ENCODE measurements at places on chromosomes 5 and 9.

DNA sequence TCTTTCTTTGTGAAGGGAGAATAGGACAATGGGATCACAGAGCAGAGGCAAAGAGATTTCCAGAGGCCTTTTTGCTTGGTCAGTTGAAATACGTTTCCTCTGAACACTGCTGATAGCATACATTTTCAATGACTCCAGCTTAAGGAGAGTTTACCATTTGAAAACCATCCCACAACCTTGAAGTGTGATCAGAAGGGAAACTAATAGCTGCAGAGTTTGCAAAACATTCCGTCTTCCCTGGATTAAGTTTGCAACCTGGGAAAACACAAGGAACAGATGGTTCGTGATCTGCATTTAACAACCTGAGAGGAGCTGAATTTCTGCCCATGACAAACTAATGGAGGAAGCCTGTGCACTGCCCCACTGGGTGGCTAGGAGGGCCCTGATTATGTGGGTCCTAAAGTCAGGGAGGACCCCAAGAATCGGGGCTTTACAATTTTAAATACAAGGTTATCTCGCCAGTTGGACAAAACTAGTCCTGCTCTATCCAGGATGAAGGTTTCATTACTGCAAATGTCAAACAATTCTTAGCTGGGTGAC, 35.6 kb downstream of the MTX3 start:
- no peak for DNase-seq

- DNase-seq: no peak
Measured at GRCh38 chr5:1182633-1183423, 18.6 kb upstream of the SLC6A19 start.

- no peak for DNase-seq
Measured at GRCh38 chr9:133919253-133920115, 72.6 kb downstream of the VAV2 start.

DNA sequence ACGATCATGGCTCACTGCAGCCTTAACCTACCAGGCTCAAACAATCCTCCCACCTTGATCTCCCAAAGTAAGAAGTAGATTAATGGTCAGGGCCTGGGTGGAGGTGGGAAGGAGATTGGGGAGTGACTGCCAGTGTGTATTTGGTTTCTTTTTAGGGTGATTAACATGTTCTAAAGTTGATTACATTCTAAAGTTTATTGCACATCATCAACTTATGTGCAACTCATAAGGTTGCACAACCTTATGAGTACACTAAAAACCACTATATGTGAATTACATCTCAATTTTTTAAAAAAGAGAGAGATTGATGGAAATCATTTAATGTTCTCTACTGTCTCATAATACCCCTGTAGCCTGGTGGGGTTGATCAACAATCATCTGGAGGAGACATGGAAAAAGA, 218.1 kb downstream of the AOPEP start:
- no peak for DNase-seq

DNA sequence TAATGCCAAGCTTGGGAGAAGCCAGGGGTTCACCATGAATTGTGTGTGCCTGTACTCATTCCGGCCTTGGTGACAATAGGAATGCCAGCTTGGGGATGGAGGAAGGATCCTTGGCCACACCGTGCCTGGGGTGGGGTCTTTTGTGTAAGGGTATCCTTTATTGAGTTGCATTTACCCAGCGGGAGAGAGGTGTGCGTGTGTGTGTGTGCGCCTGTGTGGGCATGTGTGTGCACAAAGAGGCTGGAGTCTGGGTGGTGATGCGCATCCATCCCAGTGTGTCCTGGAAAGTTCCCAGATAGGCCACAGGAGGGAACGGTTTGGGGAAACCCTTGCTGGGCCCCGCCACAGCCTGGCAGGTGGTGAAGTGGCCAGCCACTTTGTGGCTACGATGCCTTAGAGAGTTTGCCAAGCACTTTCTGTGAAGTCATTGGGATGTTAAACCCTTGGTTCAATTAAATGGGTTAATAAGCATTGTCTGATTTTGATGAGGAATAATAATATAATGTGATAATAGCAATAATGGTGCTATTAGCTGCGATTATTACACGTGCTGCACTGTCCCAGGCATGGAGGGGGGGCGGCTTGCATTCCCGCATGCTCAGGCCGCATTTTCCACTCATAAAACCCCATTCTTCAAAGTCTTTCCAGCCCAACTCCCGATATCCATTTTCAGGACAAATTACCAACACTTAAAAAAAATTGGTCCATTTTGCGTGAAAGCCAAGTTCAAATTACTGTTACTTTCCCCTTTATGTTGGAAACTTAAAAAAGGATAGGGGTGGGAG, 13.7 kb downstream of the PITX1 start:
- DNase-seq: no peak

DNA sequence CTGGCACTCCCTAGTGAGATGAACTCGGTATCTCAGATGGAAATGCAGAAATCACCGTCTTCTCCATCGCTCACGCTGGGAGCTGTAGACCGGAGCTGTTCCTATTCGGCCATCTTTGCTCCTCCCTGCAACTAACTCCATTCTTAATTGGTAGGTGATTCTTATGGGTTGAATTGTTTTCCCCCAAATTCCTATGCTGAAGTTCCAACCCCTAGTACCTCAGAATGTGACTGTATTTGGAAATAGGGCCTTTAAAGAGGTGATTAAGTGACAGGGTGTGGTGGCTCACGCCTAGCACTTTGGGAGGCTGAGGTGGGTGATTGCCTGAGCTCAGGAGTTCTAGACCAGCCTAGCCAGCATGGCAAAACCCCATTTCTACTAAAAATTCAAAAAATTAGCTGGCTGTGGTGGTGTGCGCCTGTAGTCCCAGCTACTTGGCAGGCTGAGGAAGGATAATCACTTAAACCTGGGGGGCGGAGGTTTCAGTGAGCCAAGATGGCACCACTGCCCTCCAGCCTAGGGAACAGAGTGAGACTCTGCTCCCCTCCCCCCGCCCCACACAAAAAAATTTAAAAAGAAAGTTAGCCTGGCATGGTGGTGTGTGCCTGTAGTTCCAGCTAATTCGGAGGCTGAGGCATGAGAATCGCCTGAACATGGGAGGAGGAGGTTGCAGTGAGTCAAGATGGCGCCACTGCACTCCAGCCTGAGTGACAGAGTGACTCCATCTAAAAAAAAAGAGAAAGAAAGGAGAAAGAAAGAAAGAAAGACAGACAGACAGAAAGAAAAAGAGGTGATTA, 25.2 kb upstream of the FOCAD start:
- no peak for DNase-seq

- DNase-seq: peak; percentile 17
Measured at GRCh38 chr9:6055216-6055615, 39.8 kb upstream of the RANBP6 start.

DNA sequence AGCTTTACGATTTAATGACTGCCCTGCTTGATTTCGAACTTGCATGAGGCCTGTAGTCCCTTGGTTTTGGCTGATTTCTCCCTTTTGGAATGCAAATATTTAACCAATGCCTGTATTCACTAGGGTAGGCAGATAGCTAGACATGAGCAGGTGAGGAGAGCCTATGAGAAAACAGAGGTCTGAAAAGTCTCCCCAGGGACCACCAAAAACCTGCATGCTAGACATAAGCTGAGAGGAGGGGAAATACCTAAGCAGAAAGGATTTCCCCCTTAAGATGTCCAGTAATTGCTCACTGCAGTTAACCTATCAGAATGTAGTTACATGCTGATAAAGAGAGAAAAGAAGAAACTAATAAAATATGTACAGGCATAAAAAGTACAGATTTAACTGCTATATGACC, 667.4 kb upstream of the SEMA6A start:
- DNase-seq: no peak

DNA sequence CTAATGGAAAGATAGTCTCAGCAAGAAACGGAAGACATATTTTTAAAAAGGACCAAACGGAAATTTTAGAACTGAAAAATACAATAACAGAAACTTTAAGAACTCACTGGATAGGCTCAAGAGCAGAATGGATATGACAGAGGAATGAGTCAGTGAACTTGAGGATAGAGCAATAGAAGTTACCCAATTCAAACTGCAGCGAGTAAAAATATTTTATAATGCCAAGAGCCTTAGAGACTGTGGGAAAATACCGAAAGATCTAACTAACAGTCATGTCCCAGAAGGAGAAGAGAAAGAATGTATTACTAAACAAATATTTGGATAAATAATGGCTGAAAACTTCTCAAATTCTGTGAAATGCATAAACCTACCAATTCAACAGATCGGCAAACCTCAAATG, 40.8 kb downstream of the ADAMTS2 start:
- no peak for DNase-seq

GRCh38 chr9:20236676-20237075, 385.6 kb downstream of the MLLT3 start:
- no peak for DNase-seq

- DNase-seq: no peak
Measured at GRCh38 chr9:126248680-126249079, 77.9 kb upstream of the MVB12B start.

DNA sequence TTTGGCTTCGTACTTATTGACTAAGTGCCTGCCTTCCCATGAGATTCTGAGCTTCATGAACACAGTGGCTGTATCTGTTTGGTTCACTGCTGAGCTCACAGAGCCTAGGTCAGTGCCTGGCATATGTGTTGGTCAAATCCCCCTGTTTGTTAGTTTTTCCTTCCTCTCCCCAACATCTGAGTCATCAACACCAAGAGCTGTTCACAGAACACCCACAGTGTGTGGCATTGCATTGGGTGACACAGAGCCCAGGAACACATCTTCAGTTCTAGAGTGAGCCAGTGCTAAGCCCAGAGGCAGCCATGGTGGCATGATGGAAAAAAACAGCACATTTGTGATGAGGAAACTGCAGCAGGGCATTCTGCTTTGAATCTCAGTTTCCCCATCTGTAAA, 294.6 kb downstream of the SEC61B start:
- no peak for DNase-seq

DNA sequence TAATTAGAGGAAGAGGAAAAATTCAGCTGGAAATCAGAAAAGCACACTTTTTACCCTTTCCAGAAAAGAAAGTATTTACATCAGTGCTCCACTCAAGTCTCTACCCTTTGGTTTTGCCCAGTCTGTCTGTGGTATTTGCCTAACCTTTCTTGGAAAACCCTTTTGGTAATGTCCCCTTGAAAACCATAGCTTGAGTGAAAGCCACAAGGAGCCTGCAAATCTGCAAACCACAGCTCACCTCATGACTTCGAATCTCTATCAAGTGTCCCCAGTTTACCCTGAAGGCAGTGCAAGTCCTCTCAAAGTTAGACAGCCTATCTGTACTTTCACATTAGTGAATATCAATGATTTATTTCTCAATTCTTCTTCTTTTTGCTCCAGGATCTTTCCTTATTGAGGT, 162.1 kb upstream of the TSLP start:
- DNase-seq: no peak

- DNase-seq: no peak
Measured at GRCh38 chr9:19870988-19871387, 82.2 kb upstream of the SLC24A2 start.

GRCh38 chr9:134340475-134341160, 14.4 kb downstream of the RXRA start:
- DNase-seq: no peak

- DNase-seq: no peak
Measured at GRCh38 chr9:106305428-106306133, 557.4 kb upstream of the ZNF462 start.

DNA sequence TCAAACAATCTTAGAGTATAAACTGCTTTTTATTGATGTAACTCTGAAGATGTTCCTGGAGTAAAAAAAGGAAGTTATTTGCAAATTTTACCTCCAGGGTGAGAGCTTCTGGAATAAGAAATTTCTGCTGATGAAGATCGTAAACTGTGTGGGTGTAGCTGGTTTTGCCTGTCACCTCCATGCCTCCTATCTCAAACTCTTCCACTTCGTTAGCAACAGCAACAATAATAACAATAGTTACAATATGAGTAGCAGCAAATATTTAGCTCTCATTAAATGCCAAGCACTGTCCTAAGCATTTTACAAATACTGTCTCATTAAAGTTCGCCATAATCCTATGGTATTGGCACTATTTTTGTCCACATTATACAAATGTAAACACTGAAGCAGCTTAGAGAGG, 57.9 kb downstream of the GCNT1 start:
- no peak for DNase-seq

- DNase-seq: no peak
Measured at GRCh38 chr5:108579236-108579635, 168.5 kb upstream of the FER start.

DNA sequence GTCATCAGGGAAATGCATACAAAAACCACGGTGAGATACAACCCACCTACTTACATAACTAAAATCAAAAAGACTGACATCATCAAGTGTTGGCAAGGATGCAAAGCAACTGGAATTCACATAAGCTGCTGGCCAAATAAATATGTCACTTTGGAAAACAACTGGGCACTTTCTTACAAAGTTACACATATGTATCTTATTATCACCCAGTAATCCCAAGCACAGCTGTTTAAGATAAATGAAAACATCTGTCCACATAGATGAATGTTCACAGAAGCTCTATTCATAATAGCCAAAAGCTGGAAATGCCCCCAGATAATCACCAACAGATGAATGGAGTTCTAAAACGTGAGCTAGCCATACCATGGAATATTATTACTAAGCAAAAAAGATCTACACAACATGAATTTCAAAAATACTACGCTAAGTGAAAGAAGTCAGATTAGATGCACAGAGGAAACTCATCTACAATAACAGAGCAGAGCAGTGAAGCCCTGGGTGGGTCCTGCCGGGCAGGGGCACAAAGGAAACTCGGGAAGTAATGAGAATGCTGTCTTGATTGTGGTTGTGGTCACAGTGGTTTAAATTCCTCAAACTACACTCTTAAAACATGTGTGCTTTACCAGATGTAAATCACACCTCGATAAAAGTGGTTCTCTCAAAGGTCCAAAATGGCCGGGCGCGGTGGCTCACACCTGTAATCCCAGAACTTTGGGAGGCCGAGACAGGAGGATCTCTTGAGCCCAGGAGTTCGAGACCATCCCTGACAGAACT, 8.5 kb downstream of the CAMSAP1 start:
- DNase-seq: no peak

- no peak for DNase-seq
Measured at GRCh38 chr5:90530736-90531487, 1.5 kb upstream of the LYSMD3 start.

DNA sequence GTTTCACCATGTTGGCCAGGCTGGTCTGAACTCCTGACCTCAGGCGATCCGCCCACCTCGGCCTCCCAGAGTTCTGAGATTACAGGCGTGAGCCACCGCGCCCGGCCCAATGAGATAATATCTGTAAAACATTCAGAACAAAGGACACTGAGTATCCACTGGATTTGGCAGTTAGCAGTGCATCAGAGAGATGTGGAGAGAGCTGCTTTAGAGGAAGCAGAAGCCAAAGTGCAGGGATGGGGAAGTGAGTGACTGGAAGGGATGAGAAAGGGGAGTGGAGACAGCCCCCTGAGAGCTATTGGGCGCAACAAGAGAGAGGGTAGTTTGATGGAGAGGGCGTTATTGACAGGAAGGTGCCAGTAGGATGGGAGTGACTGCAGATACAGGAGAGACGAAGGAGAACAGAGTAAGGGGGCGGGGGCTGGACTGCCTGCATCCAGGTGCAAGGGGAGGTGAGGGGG, 157.5 kb upstream of the SHB start:
- no peak for DNase-seq

DNA sequence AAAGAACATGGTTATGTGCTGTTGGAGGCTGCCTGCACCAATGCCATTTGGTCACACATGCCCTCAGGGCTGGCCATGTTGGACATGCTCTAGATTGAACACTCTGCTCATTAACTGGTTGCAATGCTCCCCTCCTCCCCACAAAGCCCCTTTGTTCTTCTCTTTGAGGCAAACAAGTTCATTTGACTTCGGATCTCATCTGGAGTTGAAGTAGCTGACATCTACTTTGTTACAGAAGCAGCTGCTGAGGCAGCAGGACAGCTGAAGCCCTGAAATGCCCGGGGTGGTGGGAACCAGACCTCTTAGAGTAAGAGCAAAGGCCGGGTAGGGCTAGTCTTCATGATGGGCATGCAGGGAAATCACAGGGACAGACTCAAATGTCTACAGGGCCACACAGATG, 123.5 kb downstream of the APBA1 start:
- DNase-seq: no peak
